ENCODE measurements at places on chromosomes 5 and 9. TPM values are rescaled to one million over a fixed set of nuclear protein-coding genes. Genes with fewer than 3 reads are reported as not detected.

ZNF658 gene
- total RNA-seq: 3.7 TPM

CTSL gene
- total RNA-seq: 108 TPM

SLC1A1 gene
- total RNA-seq: 10.5 TPM

PCDHGA7 gene
- 6.1 TPM for total RNA-seq

SLC22A4 gene
- 6.7 TPM for total RNA-seq

SPOCK1 gene
- total RNA-seq: 84.4 TPM

THOC3 gene
- total RNA-seq: 53.1 TPM

PAEP gene
- 0.27 TPM for total RNA-seq

KIF24 gene
- total RNA-seq: 4.6 TPM

FOXD4 gene
- 0.37 TPM for total RNA-seq

SOX30 gene
- total RNA-seq: not detected

REXO4 gene
- 45.8 TPM for total RNA-seq

PCDH12 gene
- total RNA-seq: 0.15 TPM

GNA14 gene
- not detected for total RNA-seq

BRD3 gene
- total RNA-seq: 8.0 TPM

IPO11 gene
- total RNA-seq: 22.0 TPM

STKLD1 gene
- total RNA-seq: 0.41 TPM

FAXDC2 gene
- total RNA-seq: 4.5 TPM

GABRB2 gene
- not detected for total RNA-seq

IL9 gene
- not detected for total RNA-seq

ORM1 gene
- total RNA-seq: not detected

RHOBTB3 gene
- 54.3 TPM for total RNA-seq

PCDHGB7 gene
- total RNA-seq: 0.90 TPM

PCDHA1 gene
- total RNA-seq: 2.5 TPM

KIF4B gene
- total RNA-seq: 0.03 TPM

SPATA31A3 gene
- total RNA-seq: 0.05 TPM

GLRA1 gene
- not detected for total RNA-seq

DAB2 gene
- total RNA-seq: 14.2 TPM

DDX4 gene
- total RNA-seq: not detected

KIAA0825 gene
- total RNA-seq: 0.45 TPM

DIPK1B gene
- 12.7 TPM for total RNA-seq

CYLC2 gene
- not detected for total RNA-seq

PKD2L2 gene
- not detected for total RNA-seq

PCDHB15 gene
- total RNA-seq: 2.7 TPM

C9orf50 gene
- total RNA-seq: 0.56 TPM

Data from A375 (cell line).